Colonic mucosa (tissue), 4 donors: ENCODE measurements at places on chromosomes 2 and 18.
A peak's percentile ranks its signal among the peaks of the same experiment; 100 is the strongest.

GRCh38 chr2:172085460-172086159 is at the start of gene DLX1:
TSS of gene DLX1 (plus strand) at chr2:172085507. CDS start at chr2:172085678, 171 bp downstream.
- peak; percentile 19 for DNase-seq

DNA sequence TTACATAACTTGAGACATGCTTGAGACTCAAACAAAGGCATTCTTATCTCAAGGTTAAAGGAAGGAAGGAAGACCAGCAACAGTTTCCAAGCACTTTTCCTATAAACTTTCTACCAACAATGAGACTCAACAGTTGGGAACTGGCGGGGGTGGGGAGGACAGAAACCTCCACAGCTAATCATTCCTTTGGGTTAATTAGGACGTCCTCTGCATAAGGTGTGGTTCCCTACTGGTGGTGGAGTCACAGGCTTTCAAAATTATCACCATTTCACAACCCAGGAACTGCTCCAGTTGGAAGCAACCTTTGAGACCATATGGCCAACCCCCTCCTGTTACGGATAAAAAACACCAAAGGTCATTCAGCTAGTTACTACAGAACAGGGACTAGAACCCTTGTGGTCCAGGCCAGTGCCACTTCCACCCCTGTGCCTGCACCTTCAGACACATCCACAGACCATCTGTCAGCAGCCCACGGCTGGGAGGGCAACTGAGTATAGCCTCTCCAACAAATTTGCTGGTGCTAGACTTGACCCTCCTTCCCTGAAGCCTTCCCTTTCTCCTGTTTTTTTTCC is 30.1 kb upstream of the ATL2 start:
- DNase-seq, result peak; percentile 44

GRCh38 chr2:64175419-64176197 is 31.4 kb upstream of the PELI1 start:
- DNase-seq, result no peak

DNA sequence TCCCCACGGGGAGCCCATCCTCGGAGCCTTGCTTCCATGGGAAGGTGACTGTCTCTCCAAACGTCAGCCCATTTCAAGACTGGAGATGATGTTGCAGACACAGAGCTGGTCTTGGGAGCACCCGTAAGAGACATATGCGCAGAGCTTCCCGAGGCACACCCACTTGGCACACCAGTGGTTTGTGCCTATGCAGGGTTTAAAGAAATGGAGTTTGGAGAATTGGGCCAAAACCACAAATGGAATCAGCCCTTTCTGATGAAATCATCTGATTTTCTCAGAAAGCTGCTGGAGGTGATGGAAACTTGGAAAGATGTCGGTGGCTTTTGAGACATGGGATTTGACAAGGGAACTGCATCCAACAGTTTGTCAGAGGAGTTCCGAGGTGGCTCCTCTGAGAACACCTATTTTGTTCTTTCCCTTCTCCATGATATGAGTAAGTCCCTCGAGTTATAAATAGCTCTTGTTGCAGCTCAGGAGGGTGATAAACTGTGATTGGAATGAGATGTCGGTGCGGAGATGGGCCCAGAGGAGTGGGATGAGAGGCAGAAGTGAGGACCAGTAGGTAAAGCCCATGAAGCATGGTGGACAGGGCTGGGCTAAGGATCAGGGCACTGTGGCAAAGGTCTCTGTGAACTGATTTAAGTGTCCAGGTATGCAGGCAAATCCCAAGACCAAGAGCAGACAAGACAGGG is 225.7 kb downstream of the ACKR3 start:
- no peak for DNase-seq

DNA sequence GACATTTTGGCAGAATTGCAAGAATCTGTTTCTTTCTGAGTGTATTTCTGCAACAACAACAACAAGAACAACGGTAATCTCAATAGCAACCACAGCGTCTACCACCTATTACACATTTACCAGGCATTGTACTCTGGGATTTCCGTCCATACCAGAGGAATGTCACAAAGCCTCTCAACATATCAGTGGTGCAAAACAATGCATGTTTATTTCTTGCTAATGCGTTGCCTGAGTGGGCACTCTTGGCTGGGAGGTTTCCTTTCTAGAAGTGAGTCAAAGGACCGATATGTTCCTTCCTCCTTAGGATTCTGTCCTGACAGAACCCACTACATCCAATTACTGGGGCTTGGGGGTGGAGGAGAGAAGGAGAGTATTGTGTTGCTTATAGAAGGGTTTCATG is 585.6 kb downstream of the TSN start:
- DNase-seq, result no peak

GRCh38 chr2:9574331-9574730 is 18.7 kb upstream of the ADAM17 start:
- no peak for DNase-seq

DNA sequence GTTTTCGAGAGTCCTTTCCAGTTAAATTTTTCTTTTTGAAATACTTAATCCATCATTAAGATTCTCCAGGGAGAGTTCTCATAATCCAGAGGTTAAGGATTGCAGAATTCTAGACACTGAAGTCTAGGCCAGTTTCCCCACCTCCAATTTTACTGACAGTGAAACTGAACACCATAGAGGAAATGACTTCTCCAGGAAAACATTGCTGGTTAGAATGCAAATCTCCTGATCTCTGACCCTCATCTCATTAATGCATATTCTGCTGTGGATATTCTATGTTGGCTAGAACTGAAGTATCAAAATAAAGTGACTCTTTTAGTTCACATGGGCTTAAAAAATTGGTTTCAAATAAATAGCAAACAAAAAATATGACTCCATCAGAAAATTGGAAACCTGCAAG is 105.8 kb upstream of the UGP2 start:
- no peak for DNase-seq

- no peak for DNase-seq
Observed at GRCh38 chr18:45874491-45875184, 49.2 kb downstream of the SIGLEC15 start.
